A549 treated with Hydrocortisone at 1 μM for 4 hours (cell line): ENCODE measurements at places on chromosomes 2 and 18. TPM values are rescaled to one million over a fixed set of nuclear protein-coding genes. Genes with fewer than 3 reads are reported as not detected.

The SH2D6 gene
- total RNA-seq: 0.26 to 1.3 TPM (median 0.81 TPM) in 5 replicates

The ITGB1BP1 gene
- total RNA-seq: 157 to 190 TPM (median 178 TPM) in 5 replicates

The UNC80 gene
- total RNA-seq: not detected in 5 replicates

The MTHFD2 gene
- total RNA-seq: 141 to 160 TPM (median 147 TPM) in 5 replicates

The CAPN13 gene
- total RNA-seq: 0.03 to 0.05 TPM in 2 of 5 replicates, not detected in the others

The CD8A gene
- total RNA-seq: 0.20 to 0.47 TPM (median 0.32 TPM) in 5 replicates
